Endodermal cell (in vitro differentiated cells): ENCODE measurements at places on chromosomes 11 and 22.

- peak; percentile 84 for DNase-seq
These were observed 192.7 kb downstream of the BUD13 start for GRCh38 chr11:116579857-116580727.

DNA sequence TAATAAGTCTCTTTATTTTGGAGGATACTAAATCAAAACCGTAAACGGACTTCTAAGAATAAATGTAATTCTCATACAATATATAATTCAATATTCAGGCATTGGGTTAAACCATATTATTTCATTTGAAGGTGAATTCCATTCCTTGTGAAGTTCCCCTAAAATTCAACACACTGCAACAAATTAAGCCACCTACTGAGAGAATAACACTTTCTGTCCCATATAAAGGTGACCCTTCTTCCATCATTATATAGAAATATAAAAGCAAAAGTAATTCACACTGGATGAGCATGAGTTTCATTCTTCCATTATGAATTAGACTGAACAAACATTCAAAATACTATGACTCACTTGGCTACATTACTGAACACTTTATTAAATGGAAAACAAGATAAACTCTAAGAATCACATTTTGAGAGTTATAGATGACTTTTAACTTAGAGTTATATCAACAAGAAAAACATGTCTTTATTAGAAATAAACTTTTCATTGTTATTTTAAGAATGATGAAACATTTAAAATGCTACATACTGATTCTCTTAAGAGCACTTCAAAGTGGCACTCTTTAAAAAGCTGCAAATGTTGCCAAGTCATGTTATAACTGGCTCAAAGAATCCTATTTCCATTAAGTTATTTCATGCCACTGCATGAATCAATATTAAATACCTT, 2.8 kb downstream of the SESN3 start:
- DNase-seq, result no peak

- DNase-seq, result no peak
These were observed 76.9 kb downstream of the MYO7A start for GRCh38 chr11:77204754-77205466.

DNA sequence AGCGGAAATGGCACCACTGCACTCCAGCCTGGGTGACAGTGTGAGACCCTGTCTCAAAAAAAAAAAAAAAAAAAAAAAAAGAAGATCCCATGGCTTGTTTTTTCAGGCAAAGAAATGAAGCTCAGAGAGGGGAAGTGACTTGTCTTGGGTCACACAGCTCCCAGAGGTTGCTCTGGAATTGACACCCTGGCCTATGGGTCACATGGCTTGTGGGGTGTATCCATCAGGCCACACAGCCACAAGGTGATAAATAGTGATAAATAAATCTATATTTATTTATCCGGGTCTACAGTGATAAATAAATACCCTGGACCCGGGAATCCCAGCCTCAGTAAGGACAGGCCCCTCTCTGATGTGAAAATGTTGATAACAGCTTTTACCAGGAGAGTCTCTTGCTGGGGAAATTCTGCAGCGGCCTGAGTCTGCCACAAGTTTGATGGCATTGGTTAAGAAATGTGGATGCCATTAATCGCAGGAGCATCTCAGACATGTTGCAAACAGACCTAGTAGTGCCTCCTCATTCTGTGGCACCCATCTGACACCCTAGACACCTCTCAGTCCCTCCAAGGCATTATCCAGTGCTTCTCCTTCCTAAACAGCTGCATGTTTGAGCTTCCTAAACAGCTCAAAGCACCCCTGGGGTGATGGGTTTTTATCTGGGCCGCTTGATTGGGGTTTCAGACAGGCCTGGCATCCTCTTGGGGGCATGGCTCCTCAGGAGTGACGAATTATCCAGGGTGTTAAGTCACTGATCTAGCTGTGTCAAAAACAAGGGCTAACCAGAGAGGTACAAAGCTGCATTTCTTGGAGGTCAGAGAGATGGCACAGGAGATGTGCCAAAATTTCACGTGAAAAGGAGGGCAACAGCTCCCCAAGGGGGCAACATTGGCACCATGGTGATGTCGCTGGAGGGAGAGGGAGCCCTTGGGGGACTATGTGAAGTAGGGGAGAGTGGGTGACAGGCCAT, 1.9 kb upstream of the EMID1 start:
- DNase-seq, result peak; percentile 31

- peak; percentile 20 for DNase-seq
These were observed 35.1 kb upstream of the MUC5AC start for GRCh38 chr11:1122664-1123002.

DNA sequence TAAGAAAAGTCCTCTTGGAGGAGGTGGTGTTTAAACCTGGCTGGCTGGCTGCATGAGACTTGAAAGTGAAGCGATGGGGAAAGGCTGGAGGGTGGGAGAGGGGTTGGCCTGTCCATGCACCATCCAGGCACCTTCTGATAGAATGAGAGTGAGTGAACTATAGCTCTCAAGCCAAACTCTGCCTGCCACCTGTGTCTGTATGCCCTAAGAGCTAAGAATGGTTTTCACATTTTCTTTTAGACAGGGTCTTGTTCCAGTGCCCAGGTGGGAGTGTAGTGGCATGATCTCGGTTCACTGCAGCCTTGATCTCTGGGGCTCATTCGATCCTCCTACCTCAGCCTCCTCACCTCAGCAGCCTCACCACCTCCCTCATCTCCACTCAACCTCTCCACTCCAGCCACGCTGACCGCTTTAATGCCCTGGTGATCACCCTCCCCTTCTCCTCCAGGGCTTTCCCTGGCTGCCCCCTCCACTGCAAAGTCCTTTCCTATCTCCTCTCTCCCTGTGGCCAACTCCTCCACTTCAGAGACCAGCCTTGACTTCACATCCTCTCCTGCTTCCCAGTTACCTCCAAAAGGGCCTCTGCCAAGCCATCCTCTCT, 38.3 kb upstream of the DKK3 start:
- DNase-seq, result no peak

GRCh38 chr22:47355388-47355725, 592.9 kb downstream of the TBC1D22A start:
- peak; percentile 11 for DNase-seq

- peak; percentile 71 for DNase-seq
These were observed 661 bp upstream of the MALAT1 start for GRCh38 chr11:65498042-65498726.

DNA sequence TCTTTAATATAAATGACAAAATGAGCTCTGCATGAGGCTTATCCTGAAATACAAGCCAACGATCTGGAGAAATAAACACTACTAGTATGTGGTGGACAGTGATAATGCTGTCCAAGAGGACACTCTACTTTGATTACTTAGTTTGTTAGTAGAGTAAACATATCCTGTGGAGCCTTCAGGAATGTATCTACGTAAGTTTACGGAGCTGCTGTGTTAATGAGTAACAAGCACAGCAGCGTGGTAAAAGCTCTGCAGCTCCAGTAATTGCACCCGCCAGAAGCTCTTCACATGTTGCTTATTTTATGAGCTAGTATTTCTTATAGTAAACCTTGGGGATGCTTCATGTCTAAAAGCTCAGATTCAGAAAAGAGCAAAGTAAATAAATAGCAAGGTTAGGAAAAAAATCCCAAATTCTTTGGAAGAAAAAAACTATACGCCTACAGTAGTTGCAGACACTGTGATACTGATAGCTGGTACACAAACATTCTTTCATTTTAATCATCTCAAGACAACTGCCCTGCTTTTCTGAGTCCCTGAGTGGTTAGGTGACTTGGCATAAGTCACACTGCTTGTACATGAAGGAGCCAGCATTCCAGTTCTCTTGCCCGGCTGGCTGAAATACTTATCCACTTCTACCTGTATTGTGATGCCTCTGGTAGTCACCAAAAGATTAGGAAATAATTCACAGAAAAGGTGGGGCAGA, 32.7 kb upstream of the CCDC34 start:
- no peak for DNase-seq

DNA sequence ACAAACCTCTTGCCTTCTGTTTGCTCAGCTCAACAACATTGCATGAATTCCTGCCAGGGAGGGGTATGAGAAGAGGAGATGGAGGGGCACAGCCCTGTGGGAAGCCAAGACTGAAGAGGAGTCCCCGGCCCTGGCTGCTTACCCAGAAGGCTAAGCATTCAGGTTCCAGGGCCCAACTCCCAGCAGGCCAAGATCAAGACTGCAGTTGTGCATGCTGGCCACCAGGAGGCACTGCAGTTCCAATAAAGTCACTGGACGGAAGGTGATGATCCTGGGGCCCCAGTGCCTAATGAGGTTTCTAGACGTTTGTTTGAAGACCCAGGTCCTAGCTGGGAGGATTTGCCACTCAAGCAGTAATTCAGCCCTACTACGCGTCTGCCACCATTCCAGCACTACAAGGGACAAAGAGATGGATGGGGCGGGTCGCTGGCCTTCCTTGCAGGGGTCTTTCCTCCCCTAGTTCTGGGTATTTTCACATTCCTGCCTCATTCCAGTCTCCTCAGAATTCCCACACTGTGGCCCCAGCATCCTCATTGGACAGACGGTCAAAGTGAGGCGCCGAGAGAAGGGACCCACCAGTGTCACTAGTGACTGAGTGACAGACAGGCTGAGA, 23.6 kb downstream of the ALX4 start:
- peak; percentile 94 for DNase-seq

DNA sequence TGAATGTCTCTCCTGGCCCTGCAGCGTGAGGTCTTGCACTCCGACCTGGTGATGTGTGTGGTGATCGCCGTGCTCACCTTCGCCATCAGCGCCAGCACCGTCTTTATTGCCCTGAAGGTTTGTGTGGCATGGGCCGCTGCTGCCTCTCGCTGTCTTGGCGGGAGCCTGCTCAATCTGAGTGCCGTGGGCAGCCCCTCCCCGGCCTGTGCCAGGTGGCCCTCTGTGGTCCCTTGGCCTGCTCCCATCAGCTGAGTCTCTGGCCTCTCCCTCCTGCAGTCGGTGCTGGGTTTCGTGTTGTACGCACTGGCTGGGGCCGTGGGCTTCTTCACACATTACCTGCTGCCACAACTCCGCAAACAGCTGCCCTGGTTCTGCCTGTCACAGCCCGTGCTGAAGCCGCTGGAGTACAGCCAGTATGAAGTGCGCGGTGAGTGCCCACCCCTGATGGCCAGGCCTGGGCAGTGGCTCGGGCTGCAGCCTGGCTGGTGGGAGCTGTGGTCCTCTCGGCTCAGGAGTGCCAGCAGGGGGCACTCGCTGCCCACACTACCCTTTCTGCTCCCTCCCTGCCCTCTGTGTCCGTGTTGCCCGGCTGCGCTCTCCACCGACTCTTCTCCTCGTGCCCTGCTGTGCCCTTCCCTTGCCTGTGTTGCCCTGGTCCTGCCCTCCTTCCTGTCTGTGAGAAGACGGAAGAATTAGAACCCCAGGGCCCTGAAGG, 10.2 kb downstream of the PCNX3 start:
- DNase-seq, result peak; percentile 81

DNA sequence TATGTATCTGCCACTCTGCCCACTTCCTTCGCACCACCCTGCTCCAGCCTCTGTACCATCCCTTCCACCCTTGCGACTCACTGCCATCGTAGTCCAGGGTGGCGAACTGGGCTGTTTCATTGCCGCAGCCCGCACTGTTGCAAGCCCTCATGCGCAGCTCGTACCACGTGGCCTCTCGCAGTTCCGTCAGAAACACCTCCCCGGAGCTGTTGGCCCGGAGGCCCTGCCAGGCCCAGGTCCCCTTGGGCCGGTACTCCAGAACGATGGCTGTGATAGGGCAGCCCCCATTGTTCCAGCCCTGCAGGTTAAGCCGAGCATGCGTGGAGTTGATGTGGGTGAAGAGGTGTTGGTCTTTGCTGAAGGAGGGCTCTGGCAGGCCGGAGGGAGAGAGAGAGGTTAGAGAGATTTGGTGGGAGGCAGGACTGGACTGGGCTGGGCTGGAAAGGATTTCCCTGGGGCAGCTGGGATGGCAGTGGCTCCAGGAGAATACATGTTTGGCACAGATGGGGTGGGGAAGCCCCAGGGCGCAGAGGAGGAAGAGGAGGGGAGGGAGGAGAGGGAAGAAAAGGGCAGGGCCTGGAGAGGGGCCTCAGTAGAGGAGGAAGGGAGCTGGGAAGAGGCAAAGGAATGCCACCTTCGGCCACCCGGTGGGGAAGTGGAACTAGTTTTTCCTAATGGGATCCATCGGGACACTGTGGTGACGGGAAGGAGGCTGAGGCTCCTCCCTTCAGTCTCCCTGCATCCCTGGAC, 109.6 kb downstream of the CEP164 start:
- no peak for DNase-seq
